Heart left ventricle (tissue), 16 donors: ENCODE measurements at places on chromosomes 2 and 18.

- DNase-seq, result no peak
These were observed 10.0 kb downstream of the FAP start for GRCh38 chr2:162233197-162233596.

- no peak for DNase-seq
These were observed 272.5 kb downstream of the TDRD15 start for GRCh38 chr2:21396252-21396651.

DNA sequence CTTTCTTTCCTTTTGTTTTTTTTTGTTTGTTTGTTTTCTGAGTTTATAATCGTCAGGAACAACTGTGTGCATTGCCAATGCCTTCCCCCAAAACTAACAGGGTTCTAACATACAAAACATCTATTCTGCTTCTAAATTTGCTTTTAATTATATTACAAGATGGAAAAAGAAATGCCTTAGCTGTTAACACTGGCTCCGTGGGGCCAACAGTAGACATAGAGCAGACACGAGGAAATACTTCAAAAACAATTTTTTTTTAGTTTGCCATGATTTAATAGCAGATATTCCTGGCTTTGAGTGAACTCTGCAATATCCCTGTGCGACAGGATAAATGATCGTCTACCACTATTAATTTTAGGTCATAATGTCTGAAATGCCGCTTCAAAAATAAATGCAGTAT lies 153.3 kb upstream of the HNRNPA3 start:
- DNase-seq, result no peak

GRCh38 chr18:23702606-23703005 lies 13.4 kb downstream of the LAMA3 start:
- no peak for DNase-seq

DNA sequence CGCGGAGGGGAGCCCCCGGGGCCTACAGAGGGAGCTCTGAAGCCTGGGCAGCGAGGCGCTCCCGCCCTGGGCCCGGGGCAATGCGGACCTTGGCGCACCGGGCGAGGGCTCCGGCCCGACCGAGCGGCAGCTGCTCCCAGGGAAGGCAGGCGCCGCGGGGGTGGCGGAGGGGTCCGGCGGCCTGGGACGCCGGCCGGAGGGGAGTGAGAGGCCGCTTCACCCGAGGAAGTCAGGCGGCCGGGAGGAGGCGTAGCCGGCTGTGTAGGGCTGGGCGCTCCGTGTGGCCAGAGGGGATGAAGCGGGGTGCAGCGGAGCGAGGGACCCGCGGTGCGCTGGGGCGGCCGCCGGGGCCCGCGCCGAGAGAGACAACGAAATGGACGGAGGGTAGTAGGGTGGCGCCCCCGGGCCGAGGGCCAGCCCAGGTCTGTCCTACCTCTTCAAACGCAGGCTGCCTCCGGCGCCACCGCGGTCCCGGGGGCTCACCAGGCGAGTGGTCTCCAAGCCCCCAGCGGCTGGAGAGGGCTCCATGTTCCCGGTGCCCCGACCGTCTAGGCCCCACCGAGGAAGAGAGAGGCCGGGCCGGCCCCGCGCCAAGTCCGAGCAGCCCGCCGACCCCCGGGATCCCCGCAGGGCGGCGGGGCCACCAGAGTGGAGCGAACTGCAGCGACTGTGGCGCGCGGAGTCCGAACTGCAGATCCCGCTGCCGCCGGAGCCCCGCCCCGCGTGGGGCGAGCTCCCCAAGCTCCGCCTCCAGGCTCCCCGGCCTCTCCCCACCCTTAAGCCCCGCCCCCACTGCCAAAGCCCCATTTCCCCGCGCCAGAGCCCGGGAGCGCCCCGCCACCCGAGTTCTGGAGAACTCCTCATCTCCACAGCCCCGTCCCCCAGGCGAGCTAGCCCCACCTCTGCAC lies at the start of gene SLC30A3:
Gene SLC30A3 (minus strand): TSS at position 669 of the 908 bp plus-strand sequence. CDS start 141 bp downstream, at position 528.
- peak; percentile 75 for DNase-seq

DNA sequence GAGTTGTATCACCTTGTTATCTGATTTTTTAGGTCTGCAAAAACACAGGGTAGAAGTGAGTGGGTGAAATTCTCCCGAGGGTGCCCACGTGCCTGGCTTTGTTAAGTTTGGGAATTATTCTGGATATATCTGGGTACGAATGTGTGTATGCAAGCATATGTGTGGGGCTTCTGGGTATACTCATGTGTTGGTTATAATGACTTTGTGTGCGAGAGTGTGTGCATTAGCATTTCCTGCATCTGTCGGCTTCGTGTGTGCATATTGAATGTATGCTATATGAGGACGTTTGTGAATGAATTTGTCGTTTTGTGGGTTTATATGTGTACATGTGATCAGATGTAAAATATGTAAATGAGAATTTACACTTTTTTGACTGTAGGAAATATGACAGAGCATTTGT lies 13.8 kb upstream of the DNAJC27 start:
- no peak for DNase-seq

DNA sequence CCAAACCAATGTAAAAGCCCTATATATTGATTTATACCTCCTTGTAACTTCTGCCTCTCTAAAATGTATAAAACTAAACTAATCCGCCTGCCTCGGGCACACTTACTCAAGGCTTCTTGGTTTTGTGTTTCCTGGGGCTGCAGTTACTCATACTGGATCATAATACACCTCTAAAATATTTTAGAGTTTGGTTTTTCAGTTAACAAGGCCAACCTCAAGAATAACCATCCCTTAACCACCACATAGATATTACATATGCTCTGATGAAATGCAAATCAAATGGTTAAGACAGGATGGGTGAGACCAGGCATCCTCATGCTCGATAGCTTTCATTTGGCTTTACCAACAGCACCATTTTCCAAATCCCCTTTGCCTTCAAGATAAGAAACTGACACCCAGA lies 46.4 kb downstream of the UXS1 start:
- no peak for DNase-seq

DNA sequence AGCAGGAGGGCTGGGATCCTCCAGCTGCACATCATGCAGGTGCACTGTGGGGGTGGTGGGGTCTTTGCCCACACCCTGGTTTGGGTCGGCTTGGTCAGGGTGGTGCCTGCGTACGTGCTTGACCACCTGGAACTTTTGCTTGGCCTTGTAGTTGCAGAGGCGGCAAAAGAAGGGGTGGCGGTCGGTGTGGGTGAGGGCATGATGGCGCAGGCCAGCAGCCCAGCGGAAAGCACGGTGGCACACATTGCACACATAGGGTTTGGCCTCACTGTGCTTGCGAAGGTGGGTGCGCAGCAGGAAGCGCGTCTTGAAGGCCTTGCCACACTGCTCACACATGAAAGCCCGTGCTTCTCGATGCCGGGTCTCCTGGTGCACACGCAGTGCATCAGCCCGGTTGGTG lies 21.1 kb downstream of the ZNF142 start:
- DNase-seq, result no peak

DNA sequence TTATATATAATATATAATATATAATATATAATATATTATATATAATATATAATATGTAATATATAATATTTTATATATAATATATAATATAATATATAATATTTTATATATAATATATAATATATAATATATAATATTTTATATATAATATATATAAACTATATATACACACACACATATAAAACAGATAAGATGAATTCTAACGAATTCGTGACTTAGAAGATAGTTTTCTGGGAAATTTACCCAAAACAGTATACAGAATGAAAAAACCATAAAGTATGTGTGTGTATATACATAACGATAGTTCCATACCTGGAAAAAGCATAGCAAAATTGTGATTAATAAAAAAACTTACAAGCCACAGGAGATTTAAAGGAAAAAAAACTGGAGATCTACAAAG lies 80.6 kb downstream of the THADA start:
- no peak for DNase-seq

GRCh38 chr2:65331336-65332025 lies 100.9 kb downstream of the SPRED2 start:
- DNase-seq, result no peak

DNA sequence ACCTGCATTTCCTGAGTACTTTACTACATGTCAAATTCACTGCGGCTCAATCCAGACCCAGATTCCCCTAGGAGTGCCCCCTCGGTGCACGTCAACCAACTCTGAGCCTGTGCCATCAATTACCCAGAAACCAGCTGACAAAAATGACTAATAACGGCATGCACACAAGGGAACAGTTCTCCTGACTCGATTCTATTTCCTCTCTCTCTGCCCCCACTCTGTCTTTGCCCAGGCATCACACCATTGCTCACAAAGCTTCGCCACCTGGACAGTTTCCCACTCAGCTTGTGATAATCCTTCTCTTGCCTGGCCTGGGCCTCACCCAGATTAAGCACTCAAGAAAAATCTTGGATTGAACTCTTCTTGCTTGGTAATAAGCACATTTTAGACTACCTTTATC lies 115.3 kb upstream of the NDUFV2 start:
- DNase-seq, result no peak

- DNase-seq, result no peak
These were observed 27.7 kb upstream of the ZBTB7C start for GRCh38 chr18:48436907-48437306.

DNA sequence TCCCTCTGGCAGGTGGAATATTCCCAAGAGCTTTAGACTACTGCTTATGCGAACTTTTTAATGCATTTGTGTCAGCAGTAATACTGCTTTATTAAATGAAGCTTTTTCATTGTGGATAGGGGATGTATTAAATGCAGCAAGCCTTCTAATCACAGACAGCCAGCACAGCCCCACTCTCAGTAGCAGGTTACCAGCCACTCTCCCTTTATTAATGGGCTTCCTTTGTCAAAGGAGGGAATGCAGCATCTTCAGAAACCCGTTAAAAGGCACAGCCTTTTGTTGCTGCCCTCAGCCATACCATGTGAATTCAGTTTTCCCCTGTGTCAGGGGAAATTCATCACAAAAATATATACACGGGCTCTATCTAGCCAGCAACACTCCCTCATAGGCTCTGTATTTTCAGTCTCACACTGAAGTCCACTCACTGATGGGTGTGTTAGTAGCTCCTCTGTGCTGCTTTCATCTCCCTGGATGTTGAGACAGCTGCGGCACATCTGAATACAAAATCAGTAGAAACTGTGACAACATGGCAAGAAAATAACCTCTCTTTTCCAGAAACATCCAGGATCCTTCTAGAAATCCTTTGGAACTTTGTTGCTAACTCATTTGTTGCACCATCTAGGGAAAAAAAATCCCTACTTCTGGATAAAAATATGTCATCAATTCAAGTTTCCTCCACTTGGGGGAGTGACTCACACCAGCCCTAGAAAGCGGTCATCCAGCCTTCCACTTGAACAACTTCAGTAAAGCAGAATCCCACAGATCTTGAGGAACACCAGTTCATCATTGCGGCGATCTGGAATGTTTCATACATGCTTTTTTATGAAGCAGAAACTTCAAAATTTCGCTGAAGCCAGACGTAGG lies 48.4 kb downstream of the LRRTM1 start:
- no peak for DNase-seq

DNA sequence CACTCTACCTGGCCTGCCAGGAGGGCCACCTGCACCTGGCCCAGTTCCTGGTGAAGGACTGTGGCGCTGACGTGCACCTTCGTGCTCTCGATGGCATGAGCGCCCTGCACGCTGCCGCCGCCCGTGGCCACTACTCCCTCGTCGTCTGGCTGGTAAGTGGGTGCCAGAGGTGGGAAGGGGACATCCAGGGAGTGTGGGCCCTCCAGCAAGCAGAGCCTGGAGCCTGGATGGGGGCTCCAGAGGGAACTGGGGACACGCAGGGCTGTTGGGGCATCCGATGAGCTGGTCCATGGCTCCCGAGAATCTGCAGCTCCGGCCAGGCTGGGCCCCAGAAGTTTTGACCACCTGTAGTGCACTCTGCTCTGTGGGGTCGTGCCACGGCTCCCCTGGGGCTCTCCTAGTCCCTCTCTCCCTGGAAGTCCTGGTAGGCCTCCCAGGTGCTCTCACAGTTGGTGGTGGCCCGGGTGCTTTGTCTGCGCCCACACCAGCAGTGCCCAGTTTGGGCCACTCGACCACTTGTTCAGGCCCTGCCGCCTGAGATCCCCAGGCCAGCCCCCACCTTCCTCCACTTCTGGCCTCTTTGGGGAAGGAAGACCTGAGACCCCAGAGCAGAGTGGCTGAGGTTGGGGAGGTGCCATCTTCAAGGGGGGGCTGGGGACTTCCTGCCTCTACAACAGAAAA lies 4.7 kb downstream of the ESPNL start:
- DNase-seq, result peak; percentile 14

DNA sequence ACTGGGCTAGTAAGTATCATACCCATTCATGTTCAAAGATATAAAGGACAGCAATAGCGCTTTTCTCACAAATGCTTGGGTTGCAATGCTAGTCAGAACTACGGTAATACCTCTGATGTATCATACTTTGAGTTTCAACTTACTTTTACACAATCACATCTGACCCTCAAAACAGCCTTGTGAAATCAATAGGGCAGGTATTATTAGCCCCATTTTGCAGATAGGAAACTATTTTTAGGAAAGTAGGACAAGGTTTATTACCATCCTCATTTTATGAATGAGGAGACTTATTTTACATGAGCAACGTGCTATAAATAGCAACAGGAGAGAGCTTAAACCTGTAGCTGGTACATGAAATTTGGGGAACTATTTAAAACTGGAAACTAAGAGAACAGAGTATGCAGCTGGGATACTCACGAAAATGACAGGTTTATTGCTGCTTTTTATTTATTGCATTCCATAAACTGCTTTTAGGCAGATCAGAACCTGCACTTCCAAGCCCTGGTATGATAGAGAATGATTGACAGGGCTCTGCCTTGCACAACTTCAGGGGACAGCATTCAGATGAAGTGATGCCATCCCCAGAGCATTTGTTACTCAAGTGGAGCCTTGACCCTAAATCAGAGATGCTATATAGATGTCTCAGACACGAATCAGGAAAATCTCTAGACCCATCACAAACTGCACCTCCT lies 42.4 kb upstream of the PPM1B start:
- no peak for DNase-seq

DNA sequence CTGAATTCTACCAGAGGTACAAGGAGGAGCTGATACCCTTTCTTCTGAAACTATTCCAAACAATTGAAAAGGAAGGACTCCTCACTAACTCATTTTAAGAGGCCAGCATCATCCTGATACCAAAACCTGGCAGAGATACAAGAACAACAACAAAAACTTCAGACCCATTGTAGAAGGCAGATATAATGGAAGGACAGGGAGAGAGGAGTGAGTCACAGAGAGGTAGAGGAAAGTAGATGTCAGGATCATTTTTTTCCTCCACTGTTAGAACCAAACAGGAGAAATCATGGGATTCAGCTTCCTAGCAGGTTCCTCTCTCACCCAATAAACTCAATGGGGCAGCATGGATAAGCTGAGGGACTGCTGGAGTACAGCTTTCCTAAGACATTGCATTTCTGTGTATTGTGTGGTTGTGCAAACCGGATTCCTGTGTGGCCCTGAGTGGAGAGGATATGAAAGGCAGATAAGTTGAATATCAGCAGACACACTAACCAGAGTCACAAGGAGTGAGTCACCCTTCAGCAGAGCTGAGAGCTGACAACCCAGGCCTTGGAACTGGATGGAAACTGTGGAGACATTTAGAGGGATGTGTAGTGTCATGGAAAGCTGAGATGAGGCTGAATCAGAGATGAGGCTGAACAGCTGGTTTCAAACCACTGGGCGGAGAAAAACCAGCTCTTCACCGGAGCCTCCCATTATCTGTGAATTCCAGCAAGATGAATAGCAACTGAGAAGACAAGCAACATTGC lies 60.9 kb upstream of the MMADHC start:
- peak; percentile 43 for DNase-seq
